ENCODE measurements at places on chromosomes 16 and 17. TPM values are rescaled to one million over a fixed set of nuclear protein-coding genes. Genes with fewer than 3 reads are reported as not detected.

DNA sequence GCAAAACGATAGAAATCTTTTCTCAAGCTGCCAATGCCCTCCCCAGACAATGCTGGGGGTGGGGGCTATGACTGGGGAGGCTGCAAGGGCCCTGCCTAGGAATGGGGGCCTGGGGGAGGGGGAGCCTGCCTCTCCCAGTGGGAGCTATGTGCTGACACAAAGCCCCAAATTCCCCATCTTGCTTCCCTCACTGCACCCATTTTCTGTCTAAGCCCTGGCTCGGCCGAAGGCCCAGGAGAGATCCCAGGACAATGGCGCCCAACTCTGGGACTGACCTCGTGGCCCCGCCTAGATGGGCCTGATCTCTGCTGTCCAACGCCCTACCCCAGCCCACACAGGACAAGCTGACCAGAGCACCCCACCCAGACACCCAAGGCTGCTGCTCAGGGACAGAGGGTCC is 11.1 kb upstream of the KCNJ12 start:
- no peak overlapping the region for H3K4me3 ChIP-seq
- no peaks in the 10 kb centered on the region for H3K4me1 ChIP-seq
- no peaks in the 10 kb centered on the region for H3K27me3 ChIP-seq
- H3K27ac ChIP-seq, result no peak overlapping the region

- no peak overlapping the region for H3K4me3 ChIP-seq
- no peaks in the 10 kb centered on the region for H3K27me3 ChIP-seq
- H3K27ac ChIP-seq, result peak overlapping the region; percentile 61
- H3K4me1 ChIP-seq, result peaks cover 18% of the 10 kb centered on the region
Measured at GRCh38 chr17:78323826-78324390, 36.0 kb downstream of the SOCS3 start.

DNA sequence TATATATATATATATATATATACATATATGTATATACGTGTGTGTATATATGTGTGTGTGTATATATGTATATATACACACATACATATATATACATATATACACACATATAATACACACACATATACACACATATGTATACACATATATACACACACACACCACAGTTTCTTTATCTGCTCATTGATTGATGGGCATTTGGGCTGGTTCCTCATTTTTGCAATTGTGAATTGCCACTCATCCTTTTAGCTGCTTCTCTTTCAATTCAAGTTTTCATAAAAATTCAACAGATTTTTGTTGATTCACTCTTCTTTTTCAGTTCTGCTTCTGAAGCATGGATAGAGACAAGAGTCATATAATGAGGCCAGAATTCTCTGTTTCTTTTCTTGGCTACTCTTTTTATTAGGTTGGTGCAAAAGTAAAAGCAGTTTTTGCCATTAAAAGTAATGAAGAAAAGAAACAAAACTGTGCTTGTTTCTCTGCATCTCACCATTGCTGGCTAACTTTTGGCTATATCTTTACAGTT is 44.5 kb downstream of the SLFN5 start:
- H3K36me3 ChIP-seq, result no peaks in the 10 kb centered on the region
- no peak overlapping the region for H3K4me3 ChIP-seq
- H3K4me1 ChIP-seq, result peaks cover 45% of the 10 kb centered on the region
- H3K27ac ChIP-seq, result no peak overlapping the region
- DNase-seq, result no peak

DNA sequence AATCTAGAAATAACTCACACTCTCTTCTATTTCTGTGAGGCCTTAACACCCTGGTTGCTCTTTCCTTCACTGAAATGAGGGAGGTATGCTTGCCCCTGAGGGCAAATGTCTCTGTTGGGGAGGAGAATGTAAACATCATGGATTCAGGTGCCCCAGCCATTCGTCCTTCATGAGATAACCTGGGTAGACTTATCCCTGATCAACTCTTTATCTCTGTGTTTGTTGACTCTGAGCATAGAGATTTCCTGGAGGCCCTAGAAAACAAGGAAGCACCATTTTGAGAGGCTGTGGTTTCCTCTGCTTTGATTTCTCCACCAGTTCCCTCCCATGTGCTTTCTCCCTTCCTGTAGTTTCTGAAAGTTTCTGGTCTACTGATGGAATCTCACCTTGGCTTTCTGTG is 77.3 kb downstream of the PHKB start:
- H3K4me3 ChIP-seq, result no peak overlapping the region
- no peak for DNase-seq
- H3K36me3 ChIP-seq, result peaks cover 56% of the 10 kb centered on the region
- no peak overlapping the region for H3K27ac ChIP-seq
- no peaks in the 10 kb centered on the region for H3K4me1 ChIP-seq

Gene MYH2
- total RNA-seq, result not detected

Gene SRCIN1
- total RNA-seq, result 0.94 TPM
